NCI-H446 (cell line): ENCODE measurements at places on chromosomes 16 and 17.

DNA sequence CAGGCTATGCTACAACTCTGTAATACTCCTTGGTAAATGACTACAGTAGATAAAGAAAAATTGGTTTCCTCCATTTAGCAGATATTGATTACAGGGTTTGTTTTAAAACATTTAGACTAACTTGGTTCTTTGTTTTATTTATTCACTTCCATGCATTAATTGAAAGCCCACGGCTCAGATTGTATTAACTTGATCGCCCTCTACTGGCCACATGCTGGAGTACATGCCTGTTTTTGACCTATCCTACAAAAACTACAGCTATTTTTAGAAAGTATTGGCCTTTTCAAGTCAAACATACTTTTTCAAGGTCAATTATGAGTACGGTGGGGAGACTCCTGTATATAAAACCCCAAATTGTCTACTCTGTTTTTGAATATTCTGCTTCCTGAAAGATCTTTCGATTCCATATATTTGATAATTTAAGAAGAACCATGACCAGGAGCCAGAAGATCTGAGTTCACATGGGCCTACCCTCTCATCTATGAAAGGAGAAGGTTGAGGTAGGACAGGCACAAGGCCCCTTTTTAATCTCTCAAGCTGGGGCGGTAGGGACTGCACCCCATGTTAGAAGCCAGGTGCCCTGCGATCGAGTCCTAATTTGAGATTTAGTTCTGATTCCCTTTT, 51.8 kb downstream of the CA10 start:
- peak; percentile 64 for DNase-seq

DNA sequence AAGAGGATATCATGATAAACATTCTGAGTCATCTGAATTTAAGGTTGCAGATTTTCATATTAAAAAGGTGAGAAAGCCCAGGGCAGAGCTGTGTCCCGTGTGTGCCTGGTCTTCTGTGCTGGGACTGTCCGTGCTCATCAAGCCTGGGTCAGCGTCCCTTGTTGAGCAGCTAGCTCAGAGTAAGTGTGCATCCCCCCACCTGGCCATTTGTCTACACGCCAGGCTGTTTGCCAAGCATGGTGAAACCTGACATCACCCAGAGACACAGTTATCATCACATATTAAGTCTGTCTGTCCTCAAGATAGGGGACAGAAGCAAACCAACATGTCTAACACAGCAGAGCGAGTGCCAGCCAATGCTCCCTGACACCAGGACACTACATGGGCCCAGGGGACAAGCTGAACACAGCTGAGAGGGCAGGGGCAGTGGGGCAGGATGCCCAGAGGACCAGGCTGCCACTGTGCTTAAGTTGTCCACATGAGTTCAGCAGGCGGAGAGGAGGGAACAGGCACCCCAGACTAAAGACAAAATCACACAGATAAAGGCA, 57.9 kb upstream of the CNEP1R1 start:
- DNase-seq: no peak

- no peak for DNase-seq
These were observed 8.6 kb downstream of the COG1 start for GRCh38 chr17:73201215-73202069.

DNA sequence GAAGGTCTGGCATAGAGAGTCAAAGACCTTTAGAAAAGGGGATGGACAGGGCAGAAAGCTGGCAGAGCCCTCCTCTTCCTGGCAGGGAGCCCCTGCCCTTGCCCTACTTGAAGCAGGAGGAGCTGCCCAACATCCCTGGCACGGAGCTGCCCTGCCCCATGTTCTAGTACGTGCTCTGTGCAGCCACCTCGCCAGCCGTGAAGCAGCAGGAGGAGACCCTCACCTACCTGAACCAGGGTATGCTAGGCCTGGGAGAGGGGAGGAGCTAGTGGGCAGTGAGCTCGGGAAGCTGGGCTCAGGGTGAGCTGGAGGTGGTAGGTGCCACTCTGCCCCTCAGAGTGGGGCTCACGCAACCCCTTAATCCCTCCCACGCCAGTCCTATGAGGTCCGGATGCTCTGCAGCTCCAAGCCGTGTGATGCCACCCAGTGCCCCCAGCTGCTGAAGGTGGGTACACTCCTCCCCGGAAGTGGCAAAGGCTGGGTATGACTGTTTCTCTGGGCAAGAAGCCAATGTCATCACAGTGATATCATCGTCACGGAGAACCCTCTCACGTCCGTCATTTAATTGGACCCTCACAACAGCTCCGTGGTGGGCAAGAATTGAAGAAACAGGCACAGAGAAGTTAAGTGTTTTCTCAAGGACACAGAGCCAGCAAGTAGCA, 12.7 kb upstream of the STAC2 start:
- no peak for DNase-seq

DNA sequence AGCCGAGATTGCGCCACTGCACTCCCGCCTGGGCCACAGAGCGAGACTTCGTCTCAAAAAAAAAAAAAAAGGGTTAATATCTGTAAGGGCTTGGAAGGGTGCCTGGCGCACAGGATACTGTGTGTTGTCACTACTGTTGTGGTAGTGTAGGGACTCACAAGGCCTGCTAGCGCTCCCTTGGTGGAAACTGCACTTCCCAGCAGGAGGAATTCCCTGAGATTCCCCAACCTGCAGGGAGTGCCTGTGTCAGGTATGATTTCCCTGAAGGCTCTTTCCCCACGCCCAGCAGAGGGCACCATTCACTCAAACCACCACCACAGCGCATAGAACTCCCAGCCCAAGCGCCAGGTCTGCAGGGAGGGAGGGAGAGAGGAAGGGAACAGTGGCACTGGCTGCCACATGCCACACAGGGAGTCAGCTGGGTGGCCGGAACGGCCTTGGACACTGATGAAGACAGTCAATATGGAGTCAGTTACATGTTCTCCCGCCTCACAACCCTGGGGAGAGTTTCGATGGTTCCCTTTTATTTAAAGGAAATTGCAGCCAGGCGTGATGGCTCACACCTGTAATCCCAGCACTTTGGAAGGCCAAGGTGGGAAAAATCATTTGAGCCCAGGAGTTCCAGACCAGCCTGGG, 32.7 kb upstream of the CDH1 start:
- peak; percentile 5 for DNase-seq

DNA sequence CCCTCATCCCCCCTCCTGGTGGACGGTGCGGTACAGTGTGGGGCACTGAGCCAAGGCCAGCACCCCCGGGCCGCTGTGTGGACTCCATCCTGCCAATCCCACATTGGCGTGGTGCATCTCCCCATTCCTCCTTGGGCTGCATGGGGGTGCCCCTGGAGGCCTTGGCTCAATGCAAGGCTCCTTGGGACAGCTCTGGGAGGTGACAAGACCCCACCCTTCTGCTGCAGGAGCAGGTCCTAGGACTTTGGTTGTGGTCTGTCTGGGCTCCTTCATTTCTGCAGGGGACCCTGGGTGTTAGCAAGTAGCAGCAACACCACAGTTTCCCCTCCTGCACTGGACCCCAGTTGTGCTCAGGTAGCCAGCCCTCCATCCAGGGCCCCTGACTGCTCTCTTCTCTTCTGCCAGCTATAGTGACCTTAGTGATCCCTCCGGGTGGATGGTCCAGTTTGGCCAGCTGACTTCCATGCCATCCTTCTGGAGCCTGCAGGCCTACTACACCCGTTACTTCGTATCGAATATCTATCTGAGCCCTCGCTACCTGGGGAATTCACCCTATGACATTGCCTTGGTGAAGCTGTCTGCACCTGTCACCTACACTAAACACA, 1.3 kb downstream of the PRSS21 start:
- DNase-seq: no peak

- no peak for DNase-seq
These were observed 43.1 kb downstream of the PIK3R5 start for GRCh38 chr17:8922451-8922850.

DNA sequence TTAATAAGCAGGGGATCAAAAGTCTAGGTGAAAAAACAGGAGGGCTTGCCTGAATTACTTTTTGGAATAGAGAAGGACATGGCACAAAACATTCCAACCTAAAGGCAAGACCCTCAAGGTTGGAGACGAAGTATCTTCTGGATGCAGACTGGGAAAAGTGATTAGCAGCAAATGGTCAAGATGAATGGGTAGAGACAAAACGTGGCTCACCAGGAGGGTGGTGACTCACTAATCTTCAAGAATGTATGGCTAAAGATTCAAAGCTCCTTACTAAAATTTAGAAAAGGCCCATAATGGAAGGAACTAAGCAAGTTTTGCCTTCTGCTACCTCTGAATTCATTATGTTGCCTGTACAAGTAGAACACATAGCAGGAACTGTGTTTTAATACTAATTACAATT, 469.5 kb upstream of the RBFOX1 start:
- no peak for DNase-seq

DNA sequence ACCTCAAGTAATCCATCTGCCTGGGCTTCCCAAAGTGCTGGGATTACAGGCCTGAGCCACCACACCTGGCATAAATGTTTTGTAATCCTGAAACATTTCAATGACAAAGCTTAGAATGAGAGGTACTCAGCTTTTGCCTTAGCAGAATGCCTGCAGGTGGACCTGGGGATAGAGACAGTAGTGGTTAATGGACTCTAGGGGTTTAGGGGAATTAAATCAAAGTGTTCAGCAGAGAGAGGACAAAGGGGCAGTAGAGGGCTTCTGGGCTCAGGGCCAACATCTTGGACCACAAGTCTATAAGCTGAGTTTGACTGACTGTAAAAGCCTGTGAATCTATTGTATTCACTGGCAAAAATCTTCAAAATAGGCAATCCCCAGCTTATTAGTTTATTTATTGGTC, 36.0 kb upstream of the MED13 start:
- no peak for DNase-seq

DNA sequence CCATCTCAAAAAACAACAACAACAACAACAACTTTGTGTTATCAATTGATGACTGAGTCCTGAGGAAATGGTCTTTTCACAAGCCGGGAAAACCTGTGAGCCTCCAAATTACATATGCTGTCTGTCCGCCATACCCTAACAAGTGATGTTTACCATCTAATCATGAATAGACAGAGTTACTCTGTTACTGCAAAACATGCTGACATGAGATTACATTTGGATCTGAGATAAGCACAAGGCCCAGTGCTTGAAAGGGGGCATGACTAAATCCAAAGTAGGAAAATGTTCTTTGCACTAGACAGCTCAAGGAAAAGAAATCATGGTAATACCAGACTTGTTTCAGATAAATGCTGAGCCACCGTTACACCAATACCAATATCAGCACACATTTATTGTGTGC, 8.6 kb upstream of the ATXN1L start:
- no peak for DNase-seq

GRCh38 chr16:63289834-63290460, 1253.7 kb upstream of the CDH8 start:
- peak; percentile 1 for DNase-seq

DNA sequence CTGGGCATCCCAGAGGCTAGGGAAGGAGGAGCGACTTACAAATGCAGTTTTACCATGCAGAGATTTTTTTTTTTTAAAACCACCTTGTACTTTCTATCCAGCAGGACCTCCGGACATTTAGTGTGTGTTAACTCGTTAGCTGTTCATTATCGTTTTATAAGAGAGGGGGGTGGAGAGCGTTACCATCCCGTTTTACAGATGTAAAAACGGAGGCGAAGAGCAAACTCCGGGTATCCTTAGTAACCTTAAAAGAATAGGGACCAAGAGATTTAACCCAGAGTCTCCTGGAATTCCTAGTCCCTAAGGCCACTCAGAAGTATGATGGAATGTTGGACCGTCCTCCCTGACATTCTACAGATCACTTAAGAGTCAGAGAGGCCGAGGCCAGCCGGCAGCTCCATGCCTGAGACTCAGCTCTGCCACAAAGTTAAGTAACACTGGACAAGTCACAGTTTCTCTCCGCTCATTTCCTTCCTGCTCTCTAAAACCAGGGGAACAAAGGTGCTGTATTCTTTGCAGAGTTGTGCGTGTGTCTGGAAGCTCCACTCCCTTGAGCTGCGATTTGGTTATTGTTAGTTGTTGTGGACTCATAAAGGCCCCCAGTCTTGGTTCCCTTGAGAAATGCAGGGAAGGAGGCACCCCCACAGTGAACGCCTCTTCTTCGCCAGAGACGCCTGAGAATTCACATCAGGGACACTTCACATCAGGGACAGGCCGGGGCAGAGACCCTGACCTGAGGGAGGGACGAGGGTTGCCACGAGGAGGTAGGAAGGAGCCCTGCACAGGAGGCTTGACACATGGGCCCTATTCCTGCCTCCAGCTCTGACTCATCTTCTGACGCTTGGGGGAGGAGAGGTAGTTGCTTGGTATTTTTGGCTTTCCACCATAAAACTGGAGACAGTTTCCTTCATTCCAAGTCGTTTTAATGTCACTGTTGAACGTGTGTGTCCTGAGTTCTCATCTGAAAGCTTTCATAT, 1.2 kb downstream of the DUSP14 start:
- peak; percentile 58 for DNase-seq

GRCh38 chr16:19853132-19853741, 31.4 kb downstream of the GPRC5B start:
- DNase-seq: no peak

- DNase-seq: no peak
These were observed 3.1 kb downstream of the ZNF843 start for GRCh38 chr16:31439519-31439918.

- no peak for DNase-seq
These were observed 24.1 kb upstream of the KRT24 start for GRCh38 chr17:40727447-40728231.

- DNase-seq: no peak
These were observed 7.7 kb downstream of the NKIRAS2 start for GRCh38 chr17:42027590-42027889.

DNA sequence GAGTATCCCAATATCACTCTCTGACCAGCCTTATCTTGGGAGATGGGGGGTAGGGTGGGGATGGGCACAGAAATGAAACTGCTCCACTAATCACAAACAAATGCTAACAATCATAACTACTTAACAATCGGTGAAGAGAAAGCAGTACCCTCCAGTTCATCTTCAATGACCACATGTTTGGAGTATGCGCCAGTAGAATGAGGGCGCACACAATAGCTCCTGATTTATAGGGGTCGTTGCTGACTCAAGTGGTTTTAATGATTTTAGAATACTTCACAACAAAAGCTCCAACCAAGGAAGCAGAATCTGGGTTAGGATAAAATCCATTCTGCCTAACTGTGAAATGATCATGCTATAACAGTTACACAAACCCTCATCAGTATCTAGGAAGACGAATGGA, 184.4 kb downstream of the AATF start:
- no peak for DNase-seq

GRCh38 chr16:81748476-81749198, 30.5 kb upstream of the PLCG2 start:
- no peak for DNase-seq

- DNase-seq: no peak
These were observed 48.7 kb upstream of the AMZ2 start for GRCh38 chr17:68198931-68199836.
